Esophagus squamous epithelium (tissue), 5 donors: ENCODE measurements at places on chromosomes 12 and 14. TPM values are rescaled to one million over a fixed set of nuclear protein-coding genes. Genes with fewer than 3 reads are reported as not detected.

Gene SERPINA10
- not detected for total RNA-seq

Gene CMA1
- total RNA-seq, result not detected

GRCh38 chr14:73526036-73526984, 10.6 kb upstream of the ACOT1 start:
- no peaks in the 10 kb centered on the region for H3K36me3 ChIP-seq
- DNase-seq, result no peak
- H3K4me1 ChIP-seq, result no peaks in the 10 kb centered on the region
- H3K27me3 ChIP-seq, result no peaks in the 10 kb centered on the region
- H3K27ac ChIP-seq, result no peak overlapping the region
- no peak overlapping the region for H3K4me3 ChIP-seq

- no peak overlapping the region for H3K27ac ChIP-seq
- peaks cover 10% of the 10 kb centered on the region for H3K36me3 ChIP-seq
- H3K4me1 ChIP-seq, result no peaks in the 10 kb centered on the region
- DNase-seq, result no peak
These were observed 194.6 kb downstream of the ERC1 start for GRCh38 chr12:1185460-1186182.

DNA sequence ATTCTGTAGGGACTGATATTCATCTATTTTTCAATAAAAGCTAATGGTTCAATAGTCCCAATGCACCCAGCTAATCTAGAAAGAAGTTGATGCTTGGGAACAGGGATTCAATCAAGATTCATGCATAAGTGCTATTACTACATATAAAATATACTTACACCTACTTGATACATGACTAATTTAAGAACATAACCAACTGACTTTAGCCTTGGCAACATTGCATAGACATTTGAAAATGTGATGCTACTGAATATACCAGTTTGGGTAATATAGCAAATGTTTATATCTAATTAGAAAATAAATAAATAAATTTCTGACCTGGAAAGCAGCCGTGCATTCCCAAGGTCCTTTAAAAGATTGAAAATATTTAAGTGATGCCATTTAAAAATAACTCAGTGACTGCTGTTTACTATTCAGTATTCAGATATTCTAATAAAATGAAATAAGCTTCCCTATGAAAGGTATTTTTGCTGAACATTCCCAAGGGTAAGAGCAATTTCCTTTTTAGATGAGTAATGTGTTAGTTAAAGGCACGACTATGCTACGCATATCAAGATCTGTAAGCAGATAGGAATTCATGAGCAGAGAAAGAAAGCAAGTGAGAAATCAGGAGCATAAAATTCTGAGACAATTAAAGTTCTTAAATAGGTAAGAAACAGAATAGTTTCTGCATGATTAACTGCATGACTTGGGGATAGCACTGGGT, 160.6 kb upstream of the SYT1 start:
- H3K36me3 ChIP-seq, result no peaks in the 10 kb centered on the region
- no peak overlapping the region for H3K4me3 ChIP-seq
- DNase-seq, result no peak
- H3K27ac ChIP-seq, result no peak overlapping the region
- H3K27me3 ChIP-seq, result no peaks in the 10 kb centered on the region

DNA sequence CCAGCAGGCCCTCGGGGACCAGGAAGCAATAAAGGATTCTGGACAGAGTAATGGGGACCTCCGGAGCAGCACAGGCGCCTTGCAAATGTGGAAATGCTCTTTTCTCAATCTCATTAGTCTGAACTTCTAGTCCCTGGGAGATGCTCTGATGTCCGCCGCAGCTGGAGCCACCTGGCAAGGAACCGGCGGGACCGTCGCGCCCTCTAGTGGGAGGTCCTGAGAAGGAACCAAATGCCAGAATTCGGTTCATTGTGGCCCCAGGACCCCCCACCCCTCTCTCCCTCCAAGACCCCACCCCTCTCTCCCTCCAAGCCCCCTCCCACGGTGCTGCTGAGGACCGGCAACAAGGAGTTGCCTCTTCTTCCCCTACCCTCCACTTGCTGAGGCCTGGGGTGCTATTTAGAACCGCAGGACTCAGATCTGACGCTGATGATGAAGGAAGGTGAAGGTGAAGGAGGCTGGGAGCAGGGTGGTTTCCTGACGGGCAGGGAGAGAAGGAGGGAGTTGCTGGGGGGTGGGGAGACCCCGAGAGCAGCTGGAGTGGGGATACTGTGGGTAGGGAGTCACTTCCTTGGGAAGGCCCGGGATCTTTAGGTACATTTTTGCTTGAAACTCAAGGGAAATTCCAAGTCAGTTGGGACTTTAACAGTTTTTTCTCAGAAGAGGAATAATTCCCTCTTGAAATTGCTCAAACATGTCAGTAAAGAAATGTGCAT, 42.5 kb downstream of the SMIM41 start:
- H3K4me3 ChIP-seq, result no peak overlapping the region
- no peak overlapping the region for H3K27ac ChIP-seq
- H3K36me3 ChIP-seq, result no peaks in the 10 kb centered on the region
- no peaks in the 10 kb centered on the region for H3K27me3 ChIP-seq

- peak overlapping the region; percentile 40 for H3K27ac ChIP-seq
- no peaks in the 10 kb centered on the region for H3K4me1 ChIP-seq
- H3K4me3 ChIP-seq, result no peak overlapping the region
These were observed 30.7 kb downstream of the NUMB start for GRCh38 chr14:73427516-73428264.

GRCh38 chr14:59394268-59394667, 70.9 kb downstream of the GPR135 start:
- no peaks in the 10 kb centered on the region for H3K27me3 ChIP-seq
- no peak for DNase-seq
- no peaks in the 10 kb centered on the region for H3K4me1 ChIP-seq

- peak within 1 kb of the TSS; percentile 25 for H3K4me3 ChIP-seq
- no peaks in the 10 kb centered on the region for H3K36me3 ChIP-seq
- H3K4me1 ChIP-seq, result peaks cover 5% of the 10 kb centered on the region
- no peak for DNase-seq
- no peaks in the 10 kb centered on the region for H3K27me3 ChIP-seq
These were observed at the start of gene TMEM119 for GRCh38 chr12:108597559-108598471. Gene TMEM119, minus strand, starts transcription at chr12:108598084. Its CDS starts 5,701 bp downstream, at chr12:108592383.

DNA sequence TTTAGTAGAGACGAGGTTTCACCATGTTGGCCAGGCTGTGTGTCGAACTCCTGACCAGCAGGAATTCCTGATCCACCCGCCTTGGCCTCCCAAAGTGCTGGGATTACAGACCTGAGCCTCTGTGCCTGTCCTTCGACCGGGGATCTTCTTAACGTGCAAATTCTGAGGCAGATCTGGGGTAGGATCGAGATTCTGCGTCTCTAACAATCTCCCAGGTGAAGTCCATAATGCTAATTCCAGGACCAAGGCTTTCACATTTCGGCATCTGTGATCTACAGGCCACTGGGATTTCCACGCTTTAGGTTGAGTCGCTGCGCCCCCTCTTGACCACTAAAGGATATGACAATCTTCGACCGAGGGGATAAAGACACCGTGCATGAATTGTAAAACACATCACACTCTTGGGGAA, 24.8 kb downstream of the FOS start:
- no peak overlapping the region for H3K4me3 ChIP-seq
- H3K36me3 ChIP-seq, result no peaks in the 10 kb centered on the region
- H3K4me1 ChIP-seq, result peaks cover 18% of the 10 kb centered on the region
- DNase-seq, result no peak

DNA sequence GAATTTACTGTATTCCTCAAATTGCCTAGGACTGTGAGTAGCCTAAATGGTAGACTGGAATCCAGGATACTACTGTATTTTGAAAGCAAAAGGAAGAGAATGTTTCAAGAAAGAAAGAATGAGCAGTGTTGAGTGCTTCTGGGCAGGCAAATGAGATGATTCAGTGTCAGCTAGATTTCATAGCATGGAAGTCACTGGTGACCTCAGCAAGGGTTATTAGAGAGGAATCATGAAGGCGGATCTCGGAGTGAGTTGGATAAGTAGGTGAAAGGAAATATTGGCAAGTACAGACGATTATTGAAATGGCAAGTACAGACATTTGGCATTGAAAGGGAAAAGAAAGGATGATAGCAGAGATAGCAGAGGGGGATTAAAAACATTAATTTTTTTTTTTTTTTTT, 27.1 kb downstream of the VRK1 start:
- H3K4me1 ChIP-seq, result peaks cover 4% of the 10 kb centered on the region
- DNase-seq, result no peak
- H3K27ac ChIP-seq, result no peak overlapping the region
- H3K36me3 ChIP-seq, result no peaks in the 10 kb centered on the region
- H3K27me3 ChIP-seq, result no peaks in the 10 kb centered on the region
- no peak overlapping the region for H3K4me3 ChIP-seq

DNA sequence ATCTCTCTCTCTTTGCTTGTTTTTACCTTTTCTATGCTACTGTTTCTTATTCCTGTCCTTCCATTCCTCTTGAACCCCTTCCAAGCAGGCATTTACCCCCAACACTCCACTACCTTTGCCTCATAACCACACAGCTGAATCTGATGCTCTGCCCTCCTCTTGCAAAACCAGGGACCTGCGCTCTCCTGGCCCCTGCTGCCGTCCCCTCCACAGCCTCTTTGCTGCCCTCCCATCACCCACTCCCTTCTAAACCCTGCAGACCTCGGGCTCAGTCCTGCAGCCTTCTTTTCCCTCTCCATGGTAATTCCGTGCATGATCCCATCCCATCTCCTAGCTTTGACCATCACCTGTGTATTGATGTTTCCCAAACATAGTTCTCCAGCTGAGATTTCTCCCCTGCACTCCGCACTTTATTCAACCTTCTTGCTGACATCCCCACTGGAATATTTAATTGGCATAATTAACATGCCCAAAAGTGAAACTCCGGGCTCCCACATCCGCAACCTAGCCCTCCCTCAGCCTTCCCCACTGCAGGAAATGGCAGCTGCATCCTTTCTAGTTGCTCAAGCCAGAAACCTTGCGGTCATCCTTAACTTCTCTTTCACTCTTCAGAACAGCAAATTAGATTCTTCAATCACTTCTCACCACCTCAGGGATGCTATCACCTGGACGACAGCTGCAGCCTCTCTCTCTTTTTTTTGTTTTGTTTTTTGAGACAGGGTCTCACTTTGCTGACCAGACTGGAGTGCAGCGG, 16.0 kb downstream of the FIGNL2 start:
- no peak overlapping the region for H3K27ac ChIP-seq
- DNase-seq, result no peak
- no peak overlapping the region for H3K4me3 ChIP-seq
- H3K27me3 ChIP-seq, result no peaks in the 10 kb centered on the region
- H3K4me1 ChIP-seq, result no peaks in the 10 kb centered on the region

GRCh38 chr12:11497995-11498394, 102.6 kb upstream of the PRB2 start:
- no peaks in the 10 kb centered on the region for H3K36me3 ChIP-seq
- H3K27me3 ChIP-seq, result no peaks in the 10 kb centered on the region
- DNase-seq, result no peak
- no peak overlapping the region for H3K27ac ChIP-seq
- peaks cover 5% of the 10 kb centered on the region for H3K4me1 ChIP-seq
